ENCODE measurements at places on chromosomes 3 and 15.

- no peak for DNase-seq
Observed at GRCh38 chr3:177764377-177764912, 567.2 kb upstream of the TBL1XR1 start.

DNA sequence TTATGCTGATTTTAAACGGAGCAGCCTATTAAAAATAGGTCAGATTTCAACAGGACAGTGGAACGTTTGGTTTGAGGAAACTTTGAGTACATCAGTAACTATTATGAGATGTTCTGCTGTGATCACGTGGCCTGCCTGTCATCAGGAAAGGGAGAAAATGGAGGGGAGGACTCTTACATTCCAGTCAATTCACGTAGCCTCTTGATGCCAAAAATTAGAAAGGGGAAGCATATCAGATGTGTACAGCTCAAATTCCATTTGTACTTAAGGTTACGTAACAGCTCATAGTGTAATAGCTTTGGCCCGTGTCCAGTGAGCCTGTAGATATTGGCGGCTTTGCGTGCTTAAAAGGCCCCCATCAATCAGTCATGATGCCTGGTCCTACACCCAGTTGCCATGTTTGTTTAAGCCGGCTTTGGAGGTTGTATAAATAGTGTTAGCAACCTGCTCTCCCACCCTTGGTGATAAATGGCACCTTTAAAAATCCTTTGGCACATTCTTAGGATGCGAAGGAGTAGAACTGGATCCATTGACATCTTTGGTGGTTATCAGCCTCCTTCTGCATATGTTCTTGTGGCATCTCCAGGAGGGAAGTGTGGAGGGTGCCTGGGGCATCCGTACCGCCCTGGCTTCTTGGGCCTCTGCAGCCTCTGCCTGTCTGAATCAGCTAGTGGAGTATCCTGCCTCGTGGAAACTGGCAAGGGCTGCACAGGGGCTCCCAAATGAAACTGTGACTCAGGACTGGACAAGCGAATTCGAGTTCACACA lies 163.9 kb downstream of the THSD4 start:
- no peak for DNase-seq

- DNase-seq = peak; percentile 31
Observed at GRCh38 chr15:50358845-50359244, 3.8 kb upstream of the GABPB1 start.

- no peak for DNase-seq
Observed at GRCh38 chr15:44706946-44707636, 4.0 kb downstream of the PATL2 start.

GRCh38 chr3:66856533-66856932 lies 141.6 kb upstream of the KBTBD8 start:
- peak; percentile 5 for DNase-seq
